ENCODE measurements at places on chromosomes 4 and X.

GRCh38 chr4:59664771-59665170 lies 1535.4 kb upstream of the ADGRL3 start:
- DNase-seq, result no peak

DNA sequence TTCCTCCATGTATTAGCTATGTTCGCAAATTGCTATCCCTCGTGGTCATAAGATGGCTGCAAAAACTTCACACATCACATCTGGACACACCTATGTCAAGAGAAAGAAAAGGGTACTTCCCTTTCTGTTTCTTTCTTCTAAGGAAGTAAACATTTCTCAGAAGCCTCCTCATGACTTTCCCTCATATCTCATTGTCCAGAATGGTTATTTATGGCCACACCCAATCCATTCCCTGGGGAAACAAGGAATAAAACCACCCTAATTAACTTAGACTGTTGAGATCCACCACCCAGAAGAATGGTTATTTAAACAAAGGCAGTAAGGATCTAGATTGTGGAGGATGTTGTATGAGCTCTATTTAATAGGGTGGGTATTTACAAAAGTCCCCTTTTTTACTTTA lies 160.8 kb upstream of the LNX1 start:
- DNase-seq, result no peak

DNA sequence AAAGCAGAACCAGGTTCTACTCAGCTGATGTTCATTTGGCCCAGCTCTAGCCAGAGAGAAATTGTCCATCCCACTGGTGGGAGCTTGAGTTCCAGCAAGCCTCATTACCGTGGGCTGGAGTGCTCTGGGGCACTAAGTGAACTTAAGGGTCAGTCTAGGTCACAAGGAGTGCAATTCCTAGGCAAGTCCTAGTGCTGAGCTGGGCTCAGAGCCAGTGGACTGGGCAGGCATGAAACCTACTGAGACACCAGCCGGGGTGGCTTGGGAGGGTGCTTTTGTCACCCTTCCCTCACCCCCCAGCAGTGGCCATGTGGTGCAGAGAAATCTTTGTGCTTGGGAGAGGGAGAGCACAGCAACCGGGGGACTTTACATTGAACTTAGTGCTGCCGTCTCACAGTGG lies 39.4 kb downstream of the GSX2 start:
- no peak for DNase-seq

- no peak for DNase-seq
Observed at GRCh38 chr4:108325561-108325960, 156.8 kb upstream of the LEF1 start.

DNA sequence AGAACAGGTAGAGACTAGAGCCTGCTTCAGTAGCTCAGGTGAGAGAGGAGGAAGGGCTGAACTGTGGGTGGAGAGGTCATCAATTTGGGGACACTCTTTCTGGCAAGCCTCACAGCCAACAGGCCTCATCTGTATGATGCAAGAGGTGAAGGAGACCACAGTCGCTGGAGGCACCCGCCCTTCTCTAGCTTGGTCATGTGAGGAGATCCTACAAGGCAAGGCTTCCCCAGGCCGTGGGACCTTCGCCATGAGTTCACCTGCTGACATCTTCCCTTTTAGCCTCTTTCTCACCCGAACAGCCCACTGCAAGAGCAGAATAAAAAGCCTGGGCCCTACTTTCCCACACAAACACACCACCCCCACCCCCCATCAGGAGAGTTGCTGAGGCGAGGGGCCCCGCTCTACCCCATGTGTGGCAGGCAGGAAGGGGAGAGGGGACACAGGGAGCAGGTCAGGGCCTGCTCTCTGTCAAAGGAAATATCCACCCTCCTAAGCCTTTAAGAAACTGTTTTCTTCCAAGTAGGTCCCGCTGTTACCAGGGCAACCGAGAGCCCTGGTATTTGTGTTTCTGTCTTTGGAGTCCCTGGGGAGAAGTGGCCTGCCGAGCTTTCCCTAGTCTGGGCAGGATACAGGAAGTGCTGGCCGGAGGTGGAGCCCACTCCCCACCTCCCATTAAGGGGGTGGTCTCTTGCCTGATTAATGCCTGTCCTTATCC lies 8.1 kb downstream of the RTL5 start:
- peak; percentile 65 for DNase-seq

DNA sequence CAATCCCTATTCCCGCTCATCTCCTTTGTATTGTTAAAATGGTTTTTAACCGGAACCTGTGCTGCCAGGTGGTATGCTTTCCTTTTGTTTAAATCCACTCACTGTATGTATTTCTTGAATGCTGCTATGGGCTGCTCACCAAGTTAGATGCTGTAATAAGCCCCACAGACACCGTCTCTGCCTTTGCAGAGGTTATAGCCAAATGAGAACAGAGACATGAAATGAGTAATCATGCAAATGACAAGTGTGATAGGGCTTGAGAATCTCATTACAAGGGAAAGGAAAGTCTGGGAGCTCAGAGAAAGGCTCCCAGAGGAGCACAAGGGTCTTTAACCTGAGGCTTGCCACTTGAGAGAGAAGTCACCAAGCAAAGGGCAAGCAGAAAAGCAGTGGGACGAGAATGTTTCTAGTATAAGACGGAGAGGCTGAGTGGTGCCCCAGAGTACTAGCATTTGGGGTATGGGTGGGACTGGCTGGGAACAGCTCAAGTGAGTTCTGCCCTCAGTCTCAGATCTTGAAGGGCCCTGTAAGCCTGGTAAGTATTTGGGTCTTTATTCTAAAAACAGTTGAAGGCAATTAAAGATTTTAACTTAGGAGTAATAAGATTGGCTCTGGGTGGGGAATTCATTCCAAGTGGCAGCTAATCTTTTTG lies 110.8 kb upstream of the H2AZ1 start:
- no peak for DNase-seq

GRCh38 chr4:58406762-58407161 lies 1296.6 kb upstream of the IGFBP7 start:
- DNase-seq, result no peak

GRCh38 chr4:55435141-55435841 lies 39.5 kb downstream of the TMEM165 start:
- DNase-seq, result no peak

DNA sequence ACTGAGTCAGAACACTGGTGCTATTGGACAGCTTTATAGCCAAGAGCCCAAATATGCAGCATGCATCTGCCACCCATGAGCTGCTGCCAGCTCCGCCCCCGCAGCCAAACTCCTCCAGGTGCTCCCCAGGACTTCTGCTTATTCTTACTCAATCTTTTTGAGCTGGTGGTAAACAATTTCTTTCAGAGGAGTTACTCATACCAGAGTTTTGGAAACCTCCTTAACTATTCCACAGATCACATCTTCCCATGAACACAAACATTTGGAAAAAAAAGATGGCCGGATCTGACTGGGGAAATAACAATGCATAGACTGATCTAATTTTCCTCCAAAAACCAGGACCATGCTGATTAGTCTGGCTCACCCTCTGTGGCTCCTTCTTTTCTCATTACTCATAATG lies 399.9 kb downstream of the GPM6A start:
- no peak for DNase-seq

- DNase-seq, result no peak
Observed at GRCh38 chrX:67619253-67619652, 75.4 kb downstream of the AR start.

DNA sequence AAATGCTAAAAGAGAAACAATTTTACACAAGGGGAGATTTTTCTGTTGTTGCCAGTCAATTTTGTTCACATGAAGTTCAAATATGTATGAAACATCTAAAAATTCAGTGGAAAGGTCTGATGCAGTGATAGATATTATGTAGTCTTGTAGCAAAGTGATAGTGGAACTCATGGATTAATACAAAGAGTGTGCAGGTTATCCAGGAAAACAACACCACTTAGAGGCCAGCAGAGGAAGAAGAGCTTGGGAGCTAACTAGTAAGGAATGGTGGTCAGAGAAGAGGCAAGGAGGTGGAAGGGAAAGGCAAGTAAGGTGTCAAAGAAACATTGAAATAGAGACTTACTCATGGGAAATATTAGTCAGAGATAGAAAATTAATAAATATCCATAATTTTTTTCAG lies 395.6 kb downstream of the MAPK10 start:
- no peak for DNase-seq

DNA sequence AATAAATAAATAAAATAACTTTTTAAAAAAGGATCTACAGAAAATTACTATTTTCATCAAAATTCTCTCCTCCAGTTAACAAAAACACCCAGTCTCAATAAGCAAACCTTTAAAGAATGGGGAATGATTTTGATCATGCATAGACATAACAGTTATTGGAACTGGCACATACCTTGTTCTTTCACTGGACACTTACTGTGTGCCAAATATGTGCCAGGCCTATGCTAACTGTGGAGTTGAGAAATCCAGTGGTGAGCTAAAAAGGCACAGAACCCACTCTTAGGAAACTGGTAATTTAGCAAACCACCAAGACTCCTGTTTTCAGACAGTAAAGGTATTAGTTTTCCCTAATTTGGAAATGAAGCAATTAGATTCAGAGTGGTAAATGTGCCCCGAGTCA lies 39.1 kb downstream of the CLOCK start:
- no peak for DNase-seq

DNA sequence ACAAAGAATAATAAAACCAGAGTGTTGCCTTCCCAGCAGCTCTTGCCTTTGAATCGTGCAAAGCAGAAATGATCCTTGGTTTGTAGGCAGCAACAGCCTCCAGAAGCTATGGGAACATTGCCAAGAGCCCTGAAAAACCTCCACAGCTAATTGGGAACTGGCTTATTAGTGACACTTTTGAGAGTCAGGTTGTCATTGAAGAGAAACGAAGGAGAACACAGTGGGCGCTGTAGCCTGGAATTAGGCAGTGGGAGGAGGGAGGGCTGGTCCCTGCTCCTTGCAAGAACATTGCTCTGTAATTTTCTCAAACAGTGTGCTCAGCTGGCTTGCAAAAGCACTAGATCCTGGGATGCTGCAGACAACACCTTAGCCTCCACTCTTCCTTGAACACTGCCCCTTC lies 331.5 kb upstream of the EMCN start:
- DNase-seq, result no peak

DNA sequence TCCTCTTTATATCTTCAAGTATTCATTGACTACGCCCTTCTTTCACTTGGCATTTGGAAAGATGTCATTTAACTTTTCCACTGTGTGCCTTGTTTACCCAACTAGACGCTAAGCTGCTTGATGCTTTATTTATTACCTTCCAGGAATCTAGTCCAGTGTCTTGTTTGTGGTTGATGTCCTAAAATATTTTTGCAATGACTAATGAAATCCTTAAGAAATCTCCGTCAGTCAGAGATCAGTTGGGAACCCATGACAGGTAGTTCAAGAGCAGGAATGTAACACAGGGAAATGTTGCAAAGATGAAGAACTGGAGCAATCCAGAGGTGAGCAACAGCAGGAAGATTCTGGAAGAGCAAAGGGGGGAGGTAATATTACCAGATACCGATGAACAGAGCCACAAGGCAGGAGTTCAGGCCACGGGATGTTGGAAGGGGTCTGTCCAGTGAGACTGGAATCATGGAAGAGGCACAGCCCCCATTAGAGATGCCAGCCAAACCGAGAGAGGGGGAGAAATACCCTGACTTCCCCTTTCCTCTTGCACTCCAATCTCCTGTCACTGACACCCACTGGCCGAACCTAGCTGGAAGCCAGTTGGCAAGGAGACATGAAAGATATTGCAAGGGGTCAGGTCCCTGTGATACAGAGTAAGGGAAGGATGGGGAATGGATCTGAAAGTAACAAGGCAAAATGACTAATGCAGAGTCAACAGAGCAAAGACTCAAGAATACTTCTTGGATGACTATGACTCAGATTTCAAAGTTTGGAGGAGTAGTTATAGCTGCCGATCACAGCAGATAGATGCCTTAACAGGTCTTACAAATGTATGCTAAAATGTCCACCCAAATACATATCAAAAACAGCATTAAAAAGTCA lies 62.7 kb upstream of the PHKA2 start:
- DNase-seq, result no peak

- DNase-seq, result no peak
Observed at GRCh38 chr4:93835929-93836328, 7.4 kb downstream of the ATOH1 start.

GRCh38 chr4:7843831-7844593 lies 95.6 kb downstream of the AFAP1 start:
- DNase-seq, result peak; percentile 73

DNA sequence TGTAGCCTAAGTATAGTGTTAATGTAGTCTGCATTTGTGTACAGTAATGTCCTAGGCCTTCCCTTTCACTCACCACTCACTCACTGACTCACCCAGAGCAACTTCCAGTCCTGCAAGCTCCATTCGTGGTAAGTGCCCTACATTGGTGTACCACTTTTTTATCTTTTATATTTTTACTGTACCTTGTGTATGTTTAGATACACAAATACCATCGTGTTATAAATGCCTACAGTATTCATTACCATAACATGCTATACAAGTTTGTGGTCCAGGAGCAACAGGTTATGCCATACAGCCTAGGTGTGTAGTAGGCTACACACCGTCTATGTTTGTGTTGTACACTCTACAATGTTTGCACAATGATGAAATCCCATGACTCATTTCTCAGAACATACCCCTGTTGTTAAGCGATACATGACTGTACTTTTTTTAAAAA lies 15.4 kb downstream of the TSPAN5 start:
- DNase-seq, result no peak

- DNase-seq, result no peak
Observed at GRCh38 chr4:48970471-48970921, 15.6 kb upstream of the CWH43 start.

- DNase-seq, result no peak
Observed at GRCh38 chr4:68183417-68183816, 53.7 kb upstream of the TMPRSS11F start.

GRCh38 chr4:67167849-67168248 lies 377.5 kb downstream of the CENPC start:
- DNase-seq, result no peak

DNA sequence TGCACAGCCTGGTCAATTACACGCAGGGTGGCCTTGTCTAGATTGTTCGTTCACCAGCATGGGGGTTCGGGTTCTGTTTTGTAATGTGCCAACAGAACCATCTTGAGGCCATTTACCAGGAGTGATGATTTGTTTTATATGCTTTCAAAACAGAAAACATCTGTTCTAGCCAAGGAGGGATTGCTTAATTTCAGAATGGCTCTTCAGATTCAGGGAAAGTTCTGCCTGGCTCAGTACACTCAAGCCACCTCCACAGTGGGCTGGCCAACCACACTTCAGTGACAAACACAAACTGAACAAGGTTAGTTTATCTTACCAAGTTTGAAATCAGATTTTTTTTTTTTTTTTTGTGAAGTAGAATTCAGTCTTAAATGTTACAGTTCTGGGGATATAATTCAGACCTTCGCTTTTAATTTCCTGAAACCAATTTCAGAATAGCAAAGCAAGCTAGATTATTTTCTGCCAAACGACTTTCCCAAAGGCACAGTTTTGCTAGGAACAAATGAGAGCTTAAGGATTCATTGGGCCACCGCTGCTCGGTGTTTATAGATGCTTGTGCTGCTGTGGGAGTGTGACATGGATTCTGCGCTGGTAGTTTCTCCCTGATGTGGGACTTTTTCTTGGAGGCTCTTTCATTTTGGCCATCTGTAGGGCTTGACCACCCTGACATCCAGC lies 23.4 kb downstream of the SMS start:
- DNase-seq, result no peak

- DNase-seq, result peak; percentile 24
Observed at GRCh38 chr4:116705466-116705865, 379.9 kb downstream of the TRAM1L1 start.

- no peak for DNase-seq
Observed at GRCh38 chrX:122445466-122445865, 738.6 kb upstream of the GRIA3 start.

Measured in left hindlimb (tissue), 1 donor.